ENCODE measurements at places on chromosomes 5 and 9.

DNA sequence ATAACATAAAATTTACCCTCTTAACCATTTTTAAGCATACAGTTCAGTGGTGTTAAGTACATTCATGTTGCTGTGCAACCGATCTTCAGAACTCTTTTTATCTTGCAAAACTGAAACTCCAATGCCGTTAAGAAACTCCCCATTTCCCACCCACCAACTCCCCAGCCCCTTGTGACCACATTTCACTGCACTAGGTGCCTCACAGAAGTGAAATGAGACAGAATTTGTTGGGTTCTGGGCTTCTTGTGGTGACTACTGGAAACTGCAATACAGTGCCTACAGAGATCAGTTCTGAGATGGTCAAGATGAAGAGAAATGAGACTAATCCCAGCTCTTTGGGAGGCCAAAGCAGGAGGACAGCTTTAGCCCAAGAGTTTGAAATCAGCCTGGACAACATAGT is 202.1 kb upstream of the SLC30A5 start:
- DNase-seq: no peak

- DNase-seq: no peak
Observed at GRCh38 chr9:76453785-76454184, 5.2 kb upstream of the GCNT1 start.

GRCh38 chr9:107816561-107817021 is 327.0 kb upstream of the KLF4 start:
- DNase-seq: no peak

DNA sequence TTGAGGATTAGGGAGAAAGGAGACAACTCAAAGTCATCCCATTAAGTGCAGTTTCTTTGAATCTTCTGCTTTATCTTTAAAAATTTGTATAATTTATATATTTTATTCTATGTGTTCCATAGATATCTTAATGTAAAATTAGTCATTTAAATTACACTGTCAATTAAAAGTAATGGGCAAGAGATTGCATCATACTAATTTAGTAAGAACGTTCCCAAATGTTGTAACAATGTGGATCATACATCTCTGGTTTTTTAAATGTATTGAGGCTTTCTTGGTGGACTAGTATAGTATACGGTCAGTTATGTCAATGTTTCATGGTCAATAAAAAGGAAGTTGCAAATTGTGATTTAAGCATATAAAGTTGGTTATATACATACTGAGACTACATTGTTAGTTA is 6.2 kb downstream of the TSLP start:
- no peak for DNase-seq

DNA sequence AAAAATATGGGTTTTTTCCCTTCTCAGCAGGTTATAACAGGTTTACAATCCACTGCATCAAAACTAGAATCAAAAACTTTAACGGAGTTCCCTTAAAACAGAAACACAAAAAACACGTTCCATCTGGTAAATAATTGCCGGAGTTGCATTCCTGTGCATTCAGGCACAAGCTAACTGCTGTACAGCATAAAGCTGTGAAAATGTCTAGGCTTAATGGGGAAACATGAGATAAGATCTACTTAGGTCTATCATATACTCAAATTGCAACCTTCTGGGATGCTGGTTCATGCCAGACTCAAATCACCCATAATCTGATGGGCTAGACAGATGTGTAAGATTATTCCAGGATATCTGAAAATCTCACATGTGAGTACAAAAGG is 265.3 kb downstream of the DOCK8 start:
- DNase-seq: no peak

- no peak for DNase-seq
Observed at GRCh38 chr5:142011572-142012185, 1.1 kb downstream of the GNPDA1 start.

GRCh38 chr5:6448622-6449464 is at the start of gene UBE2QL1:
Gene UBE2QL1, plus strand, starts transcription at chr5:6448859. Its CDS starts 35 bp downstream, at chr5:6448894.
- DNase-seq: no peak

DNA sequence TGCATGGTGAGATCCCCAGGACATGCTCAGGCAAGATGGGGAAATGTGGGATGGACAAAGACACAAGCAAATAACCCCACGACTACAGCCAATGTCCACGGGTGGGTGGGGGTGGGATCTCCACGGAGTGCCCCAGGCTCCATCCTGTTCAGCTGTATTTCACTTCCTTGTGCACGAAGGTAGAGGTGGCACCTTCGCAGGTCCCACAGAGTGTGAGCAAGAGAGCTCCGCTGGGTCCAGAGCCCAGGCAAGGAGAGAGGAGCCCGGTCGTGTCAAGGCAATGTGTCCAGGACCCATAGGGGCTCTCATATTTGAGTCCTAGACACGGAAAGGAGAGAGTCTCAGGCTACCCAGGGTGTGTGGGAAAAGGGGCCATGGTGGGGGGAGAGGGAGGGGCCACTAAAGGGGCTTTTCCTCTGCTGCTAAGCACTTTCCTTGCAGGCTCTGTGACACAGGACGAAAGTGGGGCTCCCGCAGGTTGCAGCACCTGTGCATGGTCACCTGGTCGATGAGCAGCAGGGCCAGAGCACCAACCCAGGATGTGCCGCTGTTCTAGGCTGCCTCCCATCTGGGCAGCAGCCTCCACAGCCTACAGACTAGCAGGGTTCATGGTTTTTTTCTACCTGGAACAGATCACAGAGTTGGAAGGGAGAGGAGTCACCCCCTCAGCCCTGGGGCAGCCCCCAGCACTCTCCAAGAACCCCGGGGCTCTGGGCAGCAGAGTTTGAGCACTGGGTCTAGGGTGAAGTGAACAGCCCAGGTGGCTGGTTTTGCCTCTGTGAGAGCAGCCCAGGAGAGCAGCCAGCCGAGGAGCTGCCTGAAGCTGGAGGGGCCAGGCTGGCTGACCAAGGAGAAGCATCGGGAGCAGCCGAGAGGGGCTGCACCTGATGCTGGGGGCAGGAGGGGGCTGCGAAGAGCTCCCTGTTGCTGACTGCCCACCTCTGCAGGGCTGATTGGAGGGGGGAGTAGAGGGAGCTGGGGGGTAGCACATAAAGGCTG is 100.7 kb upstream of the MVB12B start:
- no peak for DNase-seq

GRCh38 chr5:129951039-129951438 is 46.8 kb downstream of the CHSY3 start:
- DNase-seq: no peak

GRCh38 chr5:20678814-20679298 is 690.9 kb upstream of the CDH18 start:
- DNase-seq: no peak

DNA sequence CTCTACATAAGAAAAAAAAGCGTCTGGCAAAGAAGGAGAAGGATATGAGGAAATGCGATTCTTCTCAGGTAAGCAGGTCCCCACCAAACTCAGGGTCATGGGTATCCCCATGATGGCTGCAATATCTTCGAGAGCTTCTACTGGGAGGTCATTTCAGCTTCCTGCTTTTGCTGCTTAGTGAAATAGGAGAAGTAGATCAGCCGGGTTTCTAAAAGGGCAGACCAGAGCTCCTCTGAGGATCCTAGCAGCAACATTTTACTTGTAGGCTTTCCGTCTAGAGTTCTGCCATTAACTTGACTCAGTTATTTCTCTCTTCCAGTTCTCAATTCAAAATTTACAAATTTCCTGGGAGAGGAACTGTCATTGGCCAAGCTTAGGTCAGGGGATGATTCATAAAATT is 134.7 kb downstream of the DPYSL3 start:
- DNase-seq: no peak

GRCh38 chr5:124957063-124957462 is 210.6 kb upstream of the ZNF608 start:
- no peak for DNase-seq

DNA sequence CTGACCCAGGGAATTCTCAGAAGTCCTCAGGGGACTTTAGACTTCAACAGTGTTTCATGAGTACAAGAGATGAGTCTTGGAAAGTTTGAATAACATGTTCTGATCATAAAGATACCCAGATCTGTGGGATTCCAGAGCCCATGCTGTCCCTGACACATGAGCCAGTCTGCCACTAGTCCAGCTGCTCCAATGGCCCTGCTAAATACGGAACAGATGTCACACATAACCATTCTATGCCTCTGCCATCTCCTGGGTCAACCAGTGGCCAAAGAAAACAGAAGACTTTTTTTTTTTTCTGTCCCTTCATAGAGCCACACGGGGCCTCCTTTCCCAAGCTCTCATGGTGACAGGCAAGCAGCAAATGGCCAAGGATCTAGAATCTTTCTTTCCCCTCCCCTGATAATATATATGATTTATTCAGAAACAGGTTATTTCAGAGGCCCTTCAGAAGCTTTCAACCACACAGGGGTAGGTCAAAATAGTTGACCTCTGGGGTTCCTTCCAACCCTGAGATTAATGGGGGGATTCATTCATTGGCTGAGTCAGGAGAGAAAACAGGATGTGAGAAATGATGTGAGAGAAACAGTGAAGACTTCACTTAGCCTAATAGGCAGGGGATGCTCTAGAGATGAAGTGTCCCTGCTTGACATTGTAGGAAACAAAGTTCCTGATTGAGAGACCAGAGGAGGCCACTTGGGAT is 367.7 kb downstream of the CDK5RAP2 start:
- DNase-seq: no peak

DNA sequence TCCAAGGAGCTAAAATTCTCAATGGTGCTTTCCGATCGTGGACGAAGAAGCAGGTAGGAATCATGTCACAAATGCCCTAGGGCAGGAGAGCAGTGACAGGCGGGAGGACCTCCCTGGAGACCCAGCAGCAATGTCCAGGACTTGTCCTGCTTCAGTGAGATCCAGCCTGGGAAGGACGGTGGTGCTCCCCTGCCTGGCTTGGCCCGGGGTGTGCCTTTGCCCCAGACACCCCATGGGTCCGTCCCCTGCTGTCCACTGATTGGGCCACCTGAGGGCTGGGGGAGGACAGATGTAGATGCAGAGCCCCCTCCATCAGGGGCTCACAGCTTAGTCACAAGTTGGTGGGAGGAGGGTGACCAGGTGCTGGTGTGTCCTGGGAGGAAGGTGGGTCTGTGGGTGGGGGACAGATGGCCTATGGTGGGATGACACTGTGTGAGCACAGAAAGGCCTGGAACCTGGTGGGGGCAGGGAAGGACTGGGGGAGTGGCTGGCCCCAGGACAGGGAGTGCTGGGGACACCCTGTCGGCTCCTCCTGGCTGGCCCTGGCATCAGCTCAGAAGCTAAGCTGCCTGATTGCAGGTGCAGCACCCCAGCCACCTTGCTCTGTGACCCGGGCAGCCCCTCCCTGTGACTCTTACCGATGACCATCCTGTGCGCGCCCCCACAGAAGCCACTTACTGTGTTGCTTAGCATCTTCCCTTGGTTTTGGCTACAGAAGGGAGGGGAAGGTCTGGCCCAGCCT is 82.0 kb downstream of the PHF2 start:
- no peak for DNase-seq

GRCh38 chr9:81814794-81815464 is 113.3 kb upstream of the SPATA31D4 start:
- no peak for DNase-seq
